Activated CD4-positive, alpha-beta T cell treated with anti-CD3 and anti-CD28 coated beads, Interleukin-2, amount 10 ng/mL, durations not matched to agents 7 days and 5 days (primary cell): ENCODE measurements at places on chromosomes 2 and 18. TPM values are rescaled to one million over a fixed set of nuclear protein-coding genes. Genes with fewer than 3 reads are reported as not detected.

Gene SCN2A
- total RNA-seq: 0.02 TPM

Gene SPATA3
- not detected for total RNA-seq

Gene CFAP65
- total RNA-seq: not detected

Gene GPR155
- total RNA-seq: 38.1 TPM

Gene CD8B2
- not detected for total RNA-seq

Gene TPGS2
- total RNA-seq: 125 TPM

Gene USP14
- total RNA-seq: 67.4 TPM

Gene FOXI3
- total RNA-seq: not detected

Gene NT5C1B
- total RNA-seq: not detected
